ENCODE measurements at places on chromosomes 12 and 14.

GRCh38 chr12:53060064-53060720 lies 10.3 kb downstream of the TNS2 start:
- DNase-seq = no peak

DNA sequence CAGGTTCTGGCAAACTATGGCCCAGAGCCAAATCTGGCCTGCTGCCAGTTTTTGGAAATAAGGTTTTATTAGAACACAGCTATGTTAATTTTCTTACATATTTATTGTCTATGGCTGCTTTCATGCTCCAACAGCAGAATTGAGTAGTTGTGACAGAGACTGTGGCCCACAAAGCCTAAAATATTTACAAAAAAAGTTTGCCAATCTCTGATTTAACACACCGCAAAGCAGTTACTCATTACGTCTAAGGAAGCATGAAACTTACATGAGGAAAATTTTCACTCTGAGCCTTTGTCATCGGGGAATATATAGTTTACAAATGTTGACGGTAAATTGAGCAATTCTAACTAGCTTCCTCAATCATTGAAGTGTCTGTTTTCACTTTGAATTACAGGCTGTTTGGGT lies 96.5 kb downstream of the UNC79 start:
- DNase-seq = no peak

GRCh38 chr12:81159856-81160255 lies 82.0 kb downstream of the ACSS3 start:
- no peak for DNase-seq

- no peak for DNase-seq
Observed at GRCh38 chr14:40098468-40098867, 666.2 kb upstream of the FBXO33 start.

DNA sequence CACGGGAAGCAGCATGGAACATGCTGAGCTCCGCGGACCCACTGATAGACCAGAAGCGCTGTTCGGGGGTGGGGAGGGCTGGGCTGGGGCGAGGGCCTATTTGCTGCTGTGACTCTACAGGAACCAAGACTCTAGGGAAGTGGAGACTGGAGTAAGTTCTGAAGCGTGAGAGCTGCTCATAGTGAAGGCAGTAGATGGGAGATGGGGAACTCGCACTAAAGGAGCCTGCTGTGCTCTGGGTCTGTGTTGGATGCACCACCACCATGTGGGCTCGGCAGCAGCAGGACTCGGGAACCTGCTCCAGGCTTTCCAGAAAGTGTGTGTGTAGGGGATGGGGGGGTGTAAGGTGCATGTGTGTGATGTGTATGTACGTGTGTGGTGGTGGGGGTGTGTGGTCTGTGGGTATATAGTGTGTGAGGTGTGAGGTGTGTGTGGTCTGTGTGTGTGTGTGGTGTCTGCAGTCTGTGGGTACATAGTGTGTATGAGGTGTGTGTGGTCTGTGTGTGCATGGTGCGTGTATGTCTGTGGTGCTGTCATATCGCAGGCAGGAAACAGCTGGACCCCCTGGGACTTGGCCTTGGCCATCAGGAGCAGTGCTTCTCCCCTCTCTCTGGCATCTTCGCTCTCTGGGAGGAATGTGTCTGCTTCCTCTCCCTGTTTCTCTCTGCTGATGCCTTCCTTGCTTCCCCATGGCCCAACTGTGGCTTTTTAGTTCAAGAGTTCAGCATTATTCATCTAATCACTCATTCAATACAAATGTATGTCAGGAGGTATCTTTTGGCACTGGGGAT lies 378.9 kb downstream of the FUT8 start:
- DNase-seq = no peak

DNA sequence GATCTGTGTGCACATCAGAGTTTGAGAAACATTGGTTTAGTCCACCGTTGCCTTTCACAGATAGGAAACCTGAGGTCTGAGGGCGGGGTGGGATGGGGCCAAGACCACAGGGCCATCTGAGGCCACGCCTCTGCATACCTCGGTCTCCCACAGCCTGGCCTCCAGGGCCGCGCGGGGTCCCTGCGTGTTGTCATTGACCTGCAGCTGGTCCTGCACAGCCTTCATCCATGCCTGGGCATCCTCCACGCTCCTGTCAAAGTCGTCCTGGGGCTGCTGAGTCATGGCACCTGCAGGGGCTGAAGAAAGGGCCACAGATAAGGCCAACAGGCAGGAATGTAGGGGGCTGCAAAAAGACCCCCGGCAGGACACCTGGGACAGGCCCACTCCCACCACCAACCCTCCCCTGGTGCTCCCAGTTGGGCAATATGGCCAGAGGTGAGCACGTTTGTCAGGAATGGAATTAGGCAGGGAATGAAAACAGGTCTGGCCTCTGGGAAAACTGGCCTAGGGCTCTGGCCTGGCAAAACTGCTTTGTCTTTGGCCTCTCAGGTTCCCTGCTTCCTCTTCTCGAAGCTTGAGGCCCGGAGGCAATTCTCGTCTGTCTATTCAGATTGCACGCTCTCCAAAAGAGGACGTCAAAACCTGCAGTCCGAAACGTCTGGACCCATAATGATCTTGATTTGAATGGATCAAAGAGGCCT lies 40.8 kb downstream of the SYNE3 start:
- no peak for DNase-seq

GRCh38 chr12:74105434-74105833 lies 432.2 kb upstream of the ATXN7L3B start:
- no peak for DNase-seq

GRCh38 chr12:117662220-117662619 lies 300.8 kb upstream of the NOS1 start:
- no peak for DNase-seq

DNA sequence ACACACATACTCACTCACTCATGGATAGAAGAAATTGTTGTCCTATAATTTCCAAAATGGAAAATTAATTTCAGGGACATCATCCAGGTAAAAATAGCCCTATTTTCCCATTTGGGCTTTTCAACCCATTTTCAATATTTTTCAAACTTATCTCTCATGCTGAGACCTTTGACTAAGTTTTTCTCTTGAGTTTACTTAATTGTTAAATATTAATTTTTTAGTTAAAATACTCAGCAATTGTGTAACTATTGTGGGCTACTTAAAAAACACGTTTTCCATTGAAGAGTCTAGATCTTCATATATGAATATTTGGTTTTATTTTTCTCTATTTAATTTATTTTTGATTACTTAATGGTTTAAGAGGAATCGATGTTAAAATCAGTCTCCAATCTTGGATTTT lies 14.2 kb upstream of the TAS2R43 start:
- DNase-seq = no peak

DNA sequence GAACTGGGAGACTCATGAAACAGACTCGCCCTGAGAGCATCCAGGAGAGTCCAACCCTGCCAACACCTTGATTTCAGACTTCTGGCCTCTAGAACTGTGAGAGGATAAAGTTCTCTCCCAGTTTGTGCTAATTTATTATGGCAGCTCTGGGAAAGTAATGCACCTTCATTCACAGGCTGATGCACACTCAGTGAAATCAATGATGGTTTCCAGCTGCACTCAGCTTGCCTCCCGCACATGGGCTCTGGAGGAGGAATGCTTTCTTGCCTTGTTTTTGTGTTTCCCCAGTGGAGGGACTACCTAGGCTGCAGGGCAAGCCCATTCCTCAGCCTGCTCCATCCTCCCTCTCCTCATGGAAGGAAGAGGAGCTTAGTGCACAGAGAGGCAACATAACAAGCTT lies 45.7 kb downstream of the TMEM132C start:
- no peak for DNase-seq

GRCh38 chr14:103520269-103520656 lies 2.4 kb downstream of the CKB start:
- no peak for DNase-seq

- no peak for DNase-seq
Observed at GRCh38 chr14:97633131-97633738, 836.1 kb downstream of the VRK1 start.

DNA sequence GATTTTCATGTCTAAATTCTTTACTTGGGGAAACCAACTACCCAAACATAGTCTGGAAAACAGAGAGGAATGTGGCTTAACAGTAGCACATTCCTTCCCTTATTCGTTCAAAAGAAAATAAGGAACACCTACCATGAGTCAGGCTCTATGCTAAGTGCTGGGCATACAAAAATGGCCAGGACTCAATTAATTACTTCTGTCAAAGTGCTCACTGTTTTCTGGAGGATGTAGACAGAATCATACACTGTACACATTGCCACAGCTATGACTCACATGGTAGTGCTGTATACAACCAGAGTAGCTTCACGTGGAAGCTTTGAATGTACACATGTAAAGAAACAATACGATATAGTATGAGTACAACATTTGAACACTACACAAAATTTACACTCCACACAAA lies 50.1 kb downstream of the SLC25A21 start:
- no peak for DNase-seq

DNA sequence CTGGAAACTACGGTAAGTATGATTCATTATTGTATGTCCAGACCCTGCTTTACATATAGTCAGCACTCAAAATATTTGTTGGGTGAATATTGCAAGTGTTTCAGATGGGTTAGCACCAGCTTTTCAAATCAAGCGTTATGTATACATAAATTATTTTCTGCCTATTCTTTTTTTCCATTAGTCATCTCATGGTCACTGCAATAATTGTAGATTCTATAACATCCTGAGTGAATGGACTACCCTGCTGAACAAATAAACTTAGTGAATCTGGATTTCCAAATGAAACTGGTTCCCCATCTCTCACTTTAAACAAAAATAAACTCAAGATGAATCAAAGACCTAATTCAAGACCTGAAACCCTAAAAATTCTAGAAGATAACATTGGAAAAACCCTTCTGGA lies 152.3 kb downstream of the DIO2 start:
- DNase-seq = no peak

DNA sequence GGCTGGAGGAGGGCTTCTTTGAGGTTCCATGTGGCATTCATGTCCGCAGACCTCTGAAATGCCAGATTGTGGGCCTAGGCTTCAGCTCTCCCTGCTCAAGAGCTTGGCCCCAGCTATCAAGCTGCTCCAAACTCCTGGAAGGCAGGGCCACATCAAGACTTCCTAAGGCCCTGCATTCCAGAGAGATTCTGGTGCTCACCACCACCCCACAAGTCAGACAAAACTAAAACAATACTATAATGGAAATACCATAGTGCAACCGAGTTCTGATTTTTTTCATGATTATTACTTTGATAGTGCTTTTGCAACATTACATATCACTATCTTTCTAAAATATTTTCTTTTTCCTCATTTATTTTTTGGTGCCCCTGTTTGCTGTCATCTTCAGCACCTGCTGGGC lies 86.3 kb downstream of the CALM1 start:
- no peak for DNase-seq

GRCh38 chr12:51922762-51923505 lies 15.6 kb downstream of the ACVRL1 start:
- DNase-seq = peak; percentile 38

GRCh38 chr14:73784181-73784987 lies 67.2 kb upstream of the PTGR2 start:
- no peak for DNase-seq

GRCh38 chr12:16424531-16424930 lies 77.1 kb downstream of the MGST1 start:
- no peak for DNase-seq

DNA sequence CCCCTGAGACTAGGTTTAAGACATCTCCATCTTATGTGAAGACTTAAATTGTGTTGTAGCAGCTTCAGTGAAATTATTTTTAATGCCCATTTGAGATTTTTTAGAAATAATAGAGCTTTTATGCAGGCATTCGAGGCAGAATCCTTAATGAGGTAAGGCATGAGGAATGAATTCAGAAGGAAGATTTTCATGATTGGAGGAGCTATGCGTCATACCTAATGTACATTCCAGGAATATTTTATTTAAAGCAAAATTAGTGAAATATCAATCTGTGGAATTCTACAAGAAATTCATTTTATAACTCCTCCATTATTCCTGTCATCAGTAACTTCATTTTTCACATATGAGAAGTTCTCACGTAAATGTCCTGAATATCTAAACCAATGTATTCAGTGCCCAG lies 36.0 kb upstream of the GARIN6 start:
- DNase-seq = no peak

DNA sequence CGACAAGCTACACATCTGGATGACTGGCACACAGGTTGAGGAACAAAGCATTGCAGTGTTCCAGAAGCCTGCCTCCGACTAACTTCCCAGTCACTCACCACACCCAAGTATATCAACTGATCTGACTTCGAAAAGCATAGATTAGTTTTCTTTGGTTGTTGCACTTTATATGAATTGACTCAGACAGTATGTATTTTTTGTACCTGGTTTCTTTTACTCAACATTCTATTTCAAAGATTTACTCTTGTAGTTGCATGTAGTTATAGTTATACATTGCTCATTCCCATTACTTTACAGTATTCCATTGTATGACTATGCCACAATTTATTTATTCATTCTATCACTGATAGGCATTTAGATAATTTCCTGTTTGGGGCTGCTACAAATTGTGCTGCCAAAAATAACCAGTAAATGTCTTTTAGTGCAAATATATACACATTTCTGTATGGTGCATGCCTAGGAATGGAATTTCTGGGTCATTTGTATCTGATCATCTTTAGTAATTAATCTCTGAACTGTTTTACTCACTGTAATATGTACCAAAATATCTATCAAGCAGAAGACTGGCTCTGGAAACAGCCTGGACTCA lies 17.8 kb downstream of the PLCZ1 start:
- DNase-seq = no peak

GRCh38 chr14:23078692-23079116 lies 16.2 kb downstream of the ACIN1 start:
- no peak for DNase-seq

DNA sequence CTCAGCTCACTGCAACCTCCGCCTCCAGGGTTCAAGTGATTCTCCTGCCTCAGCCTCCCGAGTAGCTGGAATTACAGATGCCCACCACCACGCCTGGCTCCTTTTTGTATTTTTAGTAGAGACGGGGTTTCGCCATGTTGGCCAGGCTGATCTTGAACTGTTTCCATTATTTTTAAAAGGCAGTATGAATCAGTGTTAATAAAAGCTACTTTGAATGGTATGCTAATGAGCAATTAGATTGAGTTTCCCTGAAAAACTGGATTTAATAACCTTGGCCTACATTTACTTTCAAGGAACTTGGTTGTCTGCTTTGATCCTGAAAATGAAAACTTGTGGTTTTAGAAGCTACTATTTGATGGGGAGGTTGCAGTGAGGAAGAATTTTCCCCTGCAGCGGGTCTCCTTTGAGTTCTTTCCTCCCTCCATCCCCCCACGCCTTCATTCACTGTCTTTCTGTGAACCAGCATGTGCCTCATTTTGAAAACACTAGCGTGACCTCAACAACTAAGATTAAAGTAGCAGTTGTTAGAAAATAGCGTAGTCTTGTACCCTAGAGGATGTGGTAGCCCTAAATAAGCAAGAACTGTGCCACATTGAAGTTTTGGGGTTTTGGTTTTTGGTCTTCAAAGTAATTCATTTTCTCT lies 17.8 kb upstream of the RPS6KA5 start:
- no peak for DNase-seq

- no peak for DNase-seq
Observed at GRCh38 chr12:89288959-89289358, 63.3 kb downstream of the DUSP6 start.

GRCh38 chr12:123111498-123112165 lies 39.3 kb downstream of the PITPNM2 start:
- DNase-seq = no peak

DNA sequence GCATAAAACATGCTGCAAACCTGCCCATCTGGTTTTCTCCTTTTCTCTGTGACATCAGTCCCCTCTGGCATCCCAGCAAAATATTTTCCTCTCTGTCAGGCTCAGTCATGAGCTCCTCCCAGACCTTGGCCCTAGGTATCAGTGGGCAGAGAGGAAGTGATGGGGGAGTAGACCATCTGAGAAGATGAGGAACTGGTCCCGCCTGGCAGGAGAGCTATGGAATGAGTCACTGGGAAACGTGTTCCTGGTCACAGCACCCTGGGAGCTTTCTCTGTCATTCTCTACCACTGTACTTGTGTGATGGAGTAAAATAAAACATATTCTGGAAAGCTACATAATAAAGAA lies 5.0 kb upstream of the SRSF9 start:
- no peak for DNase-seq
